Activated T-cell treated with anti-CD3 and anti-CD28 coated beads, Interleukin-2, amount 50 U/mL, for 24 hours (primary cell): ENCODE measurements at places on chromosomes 11 and 22.

- DNase-seq: no peak
Observed at GRCh38 chr11:127017482-127017881, 16.9 kb upstream of the KIRREL3 start.

DNA sequence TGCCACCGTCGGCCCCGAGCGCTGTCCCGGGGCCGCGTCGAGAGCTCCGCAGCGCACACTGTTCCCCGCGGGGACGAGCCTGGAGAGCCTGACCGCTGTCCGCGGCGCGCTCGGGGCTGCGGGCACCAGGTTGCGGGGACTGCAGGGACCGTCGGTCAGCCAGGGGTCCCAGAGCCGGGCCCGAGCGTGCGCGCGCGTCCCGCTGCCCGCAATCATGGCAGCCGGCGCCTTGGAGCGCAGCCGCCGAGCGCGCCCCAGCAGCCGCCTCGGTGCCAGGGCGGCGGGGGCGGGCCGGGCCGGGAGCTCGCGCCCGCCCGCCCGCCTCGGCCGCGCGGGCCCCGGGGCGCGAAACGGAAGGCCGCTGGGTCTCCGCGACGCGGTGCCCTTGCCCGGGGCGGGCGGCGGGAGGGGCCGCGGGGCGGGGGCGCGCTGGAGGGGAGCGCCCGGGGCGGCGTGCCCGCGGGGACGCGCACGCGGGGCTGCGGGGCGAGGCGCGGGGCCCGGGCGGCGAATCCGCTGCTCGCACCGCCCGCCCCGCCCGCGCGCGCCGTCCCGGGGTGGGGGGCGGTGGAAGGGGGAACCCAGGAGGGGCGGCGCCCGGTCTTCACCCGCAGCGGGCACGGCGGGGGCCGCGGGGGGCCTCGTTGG is 79.4 kb upstream of the PPARA start:
- DNase-seq: no peak

DNA sequence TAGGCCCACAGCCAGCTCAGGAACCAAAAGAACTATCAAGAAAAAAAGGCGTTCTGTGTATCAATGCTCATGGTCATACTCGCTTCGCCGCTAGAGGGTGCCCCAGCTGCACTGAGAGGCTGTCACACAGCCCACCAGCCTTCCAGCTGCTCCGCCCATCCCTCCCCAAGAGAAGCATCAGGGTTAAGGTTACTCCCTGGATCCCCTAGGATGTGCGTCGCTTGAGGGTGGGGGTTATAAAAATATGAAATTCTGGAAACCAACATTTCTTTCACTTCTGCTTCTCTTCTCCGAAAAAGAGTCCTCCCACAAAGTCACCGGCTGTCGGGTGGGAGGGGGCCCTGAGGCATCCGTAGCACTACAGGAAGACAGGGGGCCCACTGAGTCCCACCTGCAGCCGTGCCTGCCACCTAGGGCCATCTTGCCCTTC is 1.7 kb downstream of the CBX6 start:
- DNase-seq: peak; percentile 90

DNA sequence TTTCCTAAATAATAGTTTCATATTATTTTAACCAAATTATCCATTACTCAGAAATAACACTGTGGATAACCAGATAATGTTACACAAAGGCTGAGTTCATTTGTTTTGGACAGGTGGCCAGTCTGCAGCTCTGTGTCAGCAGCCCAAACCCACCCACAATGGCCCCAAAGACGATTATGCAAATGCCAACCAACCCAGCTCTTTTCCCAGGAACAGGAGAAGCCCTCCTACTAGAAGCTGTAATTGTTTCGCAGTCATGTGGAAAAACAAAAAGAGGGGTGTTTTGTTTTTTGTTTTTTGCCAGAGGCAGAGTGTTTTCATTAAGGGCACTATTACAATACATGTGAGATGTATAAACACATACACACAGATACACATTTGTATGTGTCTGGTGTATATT is 102.1 kb downstream of the FCHSD2 start:
- no peak for DNase-seq

GRCh38 chr11:61978703-61979661 is 11.5 kb upstream of the FTH1 start:
- no peak for DNase-seq

- no peak for DNase-seq
Observed at GRCh38 chr11:70097783-70098563, 19.9 kb downstream of the ANO1 start.
